Right atrium auricular region (tissue), 2 donors: ENCODE measurements at places on chromosomes 13 and 19. TPM values are rescaled to one million over a fixed set of nuclear protein-coding genes. Genes with fewer than 3 reads are reported as not detected.

Gene ERICH4
- total RNA-seq: not detected

Gene NCAN
- not detected for total RNA-seq

Gene LAIR1
- total RNA-seq: 4.2 TPM

Gene CEACAM21
- not detected for total RNA-seq

Gene SHD
- 24.2 TPM for total RNA-seq

- no peak for DNase-seq
Observed at GRCh38 chr13:77611068-77611467, 75.6 kb downstream of the SCEL start.

DNA sequence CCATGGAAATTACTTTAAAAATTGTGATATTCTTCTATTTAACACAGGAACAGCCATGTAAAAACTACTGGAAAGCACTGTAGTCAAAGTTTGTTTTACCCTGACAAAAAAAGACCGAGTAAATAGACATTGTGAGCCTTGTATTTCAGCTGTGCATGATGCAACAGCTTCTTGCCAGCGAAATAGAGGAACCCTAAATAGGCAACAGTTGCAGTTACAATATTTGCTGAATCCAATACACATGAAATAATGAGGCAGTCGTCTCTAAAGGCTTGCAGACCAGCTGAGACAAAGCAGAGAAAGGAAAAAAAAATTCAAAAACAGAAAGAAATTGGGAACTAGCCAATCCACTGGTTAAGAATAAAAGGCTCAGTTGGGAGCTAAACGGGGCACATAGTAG, 1001.1 kb downstream of the OLFM4 start:
- DNase-seq: no peak

- no peak for DNase-seq
Observed at GRCh38 chr19:1768248-1768647, 14.9 kb downstream of the ONECUT3 start.

DNA sequence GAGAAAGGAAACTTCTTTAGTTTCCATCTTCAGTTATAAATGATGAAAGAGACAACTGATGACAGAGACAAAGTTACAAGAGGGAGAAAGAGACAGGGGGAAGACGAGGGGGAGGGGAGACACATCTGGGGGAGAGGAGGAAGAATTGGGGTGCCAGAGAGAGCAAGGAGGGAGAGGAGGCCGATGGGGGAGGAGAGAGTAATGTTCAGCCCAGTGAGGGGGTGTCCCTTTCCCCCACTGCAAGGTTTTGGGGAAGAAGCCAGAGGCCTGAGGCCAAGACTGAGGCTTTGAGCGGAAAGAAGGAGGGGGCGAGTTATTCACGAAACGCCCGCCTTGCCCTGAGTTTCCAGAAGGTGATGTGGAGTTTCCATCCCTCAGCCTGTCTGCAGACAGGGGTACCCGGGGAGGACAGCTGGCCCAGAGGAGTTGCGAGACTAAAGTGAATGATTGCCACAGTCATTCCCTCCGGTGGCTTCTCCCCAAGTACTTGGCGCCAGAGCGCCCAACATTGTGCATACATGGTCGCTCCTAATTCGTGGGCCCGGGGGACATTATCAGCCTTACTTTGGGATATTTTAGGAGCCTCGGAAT, 558 bp upstream of the PPAN start:
- DNase-seq: no peak

DNA sequence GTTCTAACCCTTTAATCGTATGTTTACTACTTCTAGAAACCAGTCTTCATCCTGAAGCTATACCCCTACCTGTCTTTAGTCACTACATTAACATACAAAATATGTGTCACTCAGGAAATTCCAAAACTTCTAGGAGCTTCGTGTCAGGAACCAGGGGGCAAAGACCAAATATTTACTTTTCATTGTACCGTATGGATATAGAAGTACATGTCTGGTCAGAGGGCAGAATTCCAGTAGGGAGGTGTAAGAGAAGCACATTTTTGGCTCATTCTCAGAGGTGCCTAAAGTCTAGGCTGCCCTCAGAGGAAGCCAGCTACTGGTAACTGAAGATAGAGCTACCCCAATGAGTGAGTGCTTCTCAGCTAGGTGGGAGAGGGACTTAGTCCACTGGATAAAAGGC, 320.7 kb downstream of the DIAPH3 start:
- no peak for DNase-seq

GRCh38 chr13:97390941-97391600, 42.9 kb upstream of the RAP2A start:
- no peak for DNase-seq

GRCh38 chr13:79281339-79281747, 124.7 kb downstream of the RBM26 start:
- DNase-seq: no peak

GRCh38 chr13:49099513-49099877, 120.6 kb upstream of the MLNR start:
- no peak for DNase-seq

DNA sequence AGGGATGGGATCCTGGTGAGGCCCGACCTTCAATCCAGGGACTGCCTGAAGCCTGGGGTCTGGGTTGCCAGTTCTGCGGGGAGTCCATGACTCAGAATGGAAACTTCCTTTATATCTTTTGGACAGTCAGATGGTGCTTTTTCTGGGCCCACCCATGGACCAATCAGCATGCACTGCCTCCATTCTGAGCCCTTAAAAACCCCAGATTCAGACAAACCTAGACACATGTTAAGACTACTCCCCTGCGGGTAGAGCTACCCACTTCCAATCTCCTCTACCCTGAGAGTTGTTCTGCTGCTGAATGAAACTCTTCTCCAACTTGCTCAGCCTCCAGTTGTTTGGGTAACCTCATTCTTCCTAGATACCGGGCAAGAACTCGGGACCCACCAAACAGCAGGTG, 1315.2 kb upstream of the MIR17HG start:
- no peak for DNase-seq

GRCh38 chr19:36245210-36246005, 30.5 kb downstream of the ZNF146 start:
- DNase-seq: no peak

- no peak for DNase-seq
Observed at GRCh38 chr19:50717026-50717723, 2.4 kb downstream of the SHANK1 start.

DNA sequence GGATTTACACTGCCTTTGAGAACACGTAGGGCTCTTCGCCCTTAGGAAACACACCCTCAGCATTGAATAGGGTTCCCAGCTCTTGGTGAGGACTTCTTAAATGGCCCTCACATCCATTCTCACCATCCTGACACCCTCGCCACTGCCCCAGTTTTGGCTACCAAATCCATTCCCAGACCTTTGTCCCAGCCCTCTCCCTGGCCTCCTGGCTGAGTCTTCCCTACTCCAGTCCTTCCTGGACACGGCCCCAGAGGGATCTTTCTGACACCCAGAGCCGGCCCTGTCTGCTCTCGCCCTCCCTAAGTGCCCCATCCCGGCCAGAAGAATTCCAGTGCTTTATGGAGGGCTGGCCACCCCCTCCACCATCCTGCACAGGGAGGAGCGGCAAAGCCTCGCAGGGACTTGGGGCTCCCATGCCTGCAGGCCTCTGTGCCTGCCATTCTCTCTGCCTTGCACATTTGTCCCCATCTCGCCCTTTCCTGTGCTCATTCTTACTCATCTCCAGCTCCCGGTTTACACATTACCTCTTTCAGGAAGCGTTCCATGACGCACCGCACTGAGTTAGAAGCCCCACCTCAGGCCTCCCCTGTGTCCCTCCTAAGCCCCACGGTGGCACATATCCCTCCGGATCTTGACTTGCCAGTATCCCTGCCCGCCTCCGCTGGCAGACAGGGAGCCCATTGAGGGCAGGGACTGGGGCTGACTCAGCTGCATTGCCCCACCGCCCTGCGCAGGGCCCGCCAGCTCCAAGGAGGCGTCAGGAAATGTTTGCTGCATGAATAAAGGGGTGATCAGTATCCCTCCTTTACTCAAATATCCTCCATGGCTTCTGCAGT, 11.0 kb upstream of the KLK14 start:
- no peak for DNase-seq

GRCh38 chr13:71602344-71602743, 264.7 kb downstream of the DACH1 start:
- no peak for DNase-seq

DNA sequence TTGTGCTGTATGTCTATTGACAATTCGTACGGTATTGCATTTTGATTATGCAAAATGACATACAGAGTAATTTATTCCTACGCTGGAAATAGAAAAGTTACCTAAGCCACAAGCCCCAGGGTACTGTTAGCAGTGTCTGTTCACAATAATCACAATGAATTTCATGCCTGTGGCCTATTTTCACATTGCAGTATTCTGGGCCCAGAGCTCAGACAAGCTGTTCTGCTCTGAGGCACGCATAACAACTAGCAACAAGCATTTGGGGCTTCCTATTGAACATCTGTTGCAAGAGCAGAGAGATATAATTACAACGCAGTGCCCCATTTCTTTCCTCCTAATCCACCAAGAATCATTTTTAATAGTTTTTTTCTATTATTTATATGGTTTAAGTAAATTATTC, 158.9 kb upstream of the SGCG start:
- no peak for DNase-seq

DNA sequence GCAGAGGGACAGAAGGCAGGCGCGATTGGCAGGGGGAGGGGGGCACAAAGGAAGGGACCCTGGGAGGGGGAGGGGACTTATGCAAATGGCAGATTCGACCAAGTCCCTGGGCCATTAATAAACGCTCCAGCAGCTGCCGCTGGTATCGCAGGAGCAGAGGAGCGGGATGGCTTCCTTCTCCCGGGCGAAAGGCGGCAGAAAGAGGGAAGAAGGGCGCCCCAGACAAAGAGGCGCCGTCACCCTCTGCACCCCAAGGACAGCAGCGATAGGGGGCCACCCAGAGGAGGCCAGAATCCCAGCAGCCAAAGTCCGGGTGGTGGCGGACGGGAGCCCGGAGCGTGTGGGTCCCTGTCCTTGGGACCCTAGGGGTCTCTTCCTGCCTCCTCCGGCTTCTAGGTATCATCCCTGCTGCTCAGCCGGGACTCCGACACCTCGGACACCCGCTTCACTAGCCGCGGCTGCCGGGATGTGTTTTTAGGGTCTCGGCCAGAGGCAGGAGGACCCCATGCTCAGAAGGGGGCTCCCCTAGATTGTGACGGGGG, 1.9 kb downstream of the PTPRS start:
- DNase-seq: no peak

GRCh38 chr13:43140985-43141384, 117.6 kb downstream of the DNAJC15 start:
- DNase-seq: no peak
